ENCODE measurements at places on chromosomes 4 and X. TPM values are rescaled to one million over a fixed set of nuclear protein-coding genes. Genes with fewer than 3 reads are reported as not detected.
A peak's percentile ranks its signal among the peaks of the same experiment; 100 is the strongest.

The ALAS2 gene
- total RNA-seq, result not detected

The KDR gene
- total RNA-seq, result 0.24 TPM

GRCh38 chrX:31217084-31217483, 145.2 kb upstream of the FTHL17 start:
- no peaks in the 10 kb centered on the region for H3K27me3 ChIP-seq
- H3K27ac ChIP-seq, result peak overlapping the region; percentile 33
- H3K4me3 ChIP-seq, result no peak overlapping the region
- DNase-seq, result no peak
- peaks cover 25% of the 10 kb centered on the region for H3K4me1 ChIP-seq

- peak overlapping the region; percentile 92 for H3K4me3 ChIP-seq
- H3K27me3 ChIP-seq, result peaks cover 5% of the 10 kb centered on the region
Measured at GRCh38 chrX:85244450-85245211, 840 bp downstream of the ZNF711 start.

The CFAP99 gene
- not detected for total RNA-seq

- H3K27me3 ChIP-seq, result no peaks in the 10 kb centered on the region
- no peak overlapping the region for H3K4me3 ChIP-seq
- peaks cover 30% of the 10 kb centered on the region for H3K36me3 ChIP-seq
- no peak for DNase-seq
Measured at GRCh38 chr4:1706358-1706757, 5.8 kb downstream of the SLBP start.

- H3K36me3 ChIP-seq, result no peaks in the 10 kb centered on the region
- H3K27ac ChIP-seq, result peak overlapping the region; percentile 74
- peaks cover 40% of the 10 kb centered on the region for H3K4me1 ChIP-seq
Measured at GRCh38 chrX:16868920-16869319, 1.2 kb downstream of the RBBP7 start.

DNA sequence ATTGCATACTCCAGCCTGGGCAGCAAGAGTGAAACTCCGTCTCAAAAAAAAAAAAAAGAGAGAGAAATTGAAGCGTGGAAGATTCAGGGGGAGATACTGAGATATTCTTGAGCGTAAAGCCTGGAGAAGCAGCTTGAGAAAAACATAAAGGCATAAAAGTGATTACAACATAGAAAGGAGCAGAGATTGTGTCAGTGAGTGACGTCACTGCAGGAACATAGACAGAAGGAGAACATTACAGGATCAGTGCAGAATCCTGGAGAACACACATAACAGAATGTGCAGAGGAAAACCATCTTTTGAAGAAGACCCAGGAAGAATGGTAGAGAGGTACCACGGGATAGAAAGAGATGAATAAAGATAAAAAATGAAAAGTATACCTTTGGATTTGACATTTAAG, 147.0 kb downstream of the APBB2 start:
- no peaks in the 10 kb centered on the region for H3K27me3 ChIP-seq
- DNase-seq, result no peak
- peaks cover 54% of the 10 kb centered on the region for H3K4me1 ChIP-seq
- no peak overlapping the region for H3K27ac ChIP-seq
- H3K36me3 ChIP-seq, result no peaks in the 10 kb centered on the region
- no peak overlapping the region for H3K4me3 ChIP-seq

GRCh38 chr4:76558396-76559235, 123.6 kb downstream of the SHROOM3 start:
- peaks cover 40% of the 10 kb centered on the region for H3K4me1 ChIP-seq
- DNase-seq, result no peak

GRCh38 chrX:30816079-30816478, 73.0 kb downstream of the TAB3 start:
- no peaks in the 10 kb centered on the region for H3K27me3 ChIP-seq
- DNase-seq, result no peak
- H3K27ac ChIP-seq, result no peak overlapping the region
- H3K4me3 ChIP-seq, result no peak overlapping the region
- no peaks in the 10 kb centered on the region for H3K4me1 ChIP-seq

DNA sequence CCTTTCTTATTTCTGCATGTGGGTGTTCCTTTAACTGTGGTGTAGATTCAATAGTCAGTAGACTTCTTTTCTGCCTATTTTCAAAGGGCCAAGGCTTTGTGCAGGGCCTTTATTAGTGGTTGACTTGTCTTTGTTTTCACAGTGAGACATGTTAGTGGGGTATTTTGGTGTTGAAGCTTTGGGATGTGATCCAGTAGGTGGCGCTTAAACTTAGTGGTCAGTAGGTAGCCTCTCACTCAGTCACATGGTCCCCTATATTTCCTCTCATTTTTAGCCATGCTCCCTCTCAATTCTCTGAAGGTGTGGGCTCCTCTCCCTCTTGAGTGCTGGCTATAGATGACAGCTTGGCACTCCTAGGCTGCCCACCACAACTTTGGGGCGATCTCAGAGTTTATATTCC, 23.4 kb upstream of the SLC10A7 start:
- H3K36me3 ChIP-seq, result no peaks in the 10 kb centered on the region
- no peak for DNase-seq
- no peak overlapping the region for H3K4me3 ChIP-seq
- H3K4me1 ChIP-seq, result no peaks in the 10 kb centered on the region
- H3K27me3 ChIP-seq, result peaks cover 22% of the 10 kb centered on the region

DNA sequence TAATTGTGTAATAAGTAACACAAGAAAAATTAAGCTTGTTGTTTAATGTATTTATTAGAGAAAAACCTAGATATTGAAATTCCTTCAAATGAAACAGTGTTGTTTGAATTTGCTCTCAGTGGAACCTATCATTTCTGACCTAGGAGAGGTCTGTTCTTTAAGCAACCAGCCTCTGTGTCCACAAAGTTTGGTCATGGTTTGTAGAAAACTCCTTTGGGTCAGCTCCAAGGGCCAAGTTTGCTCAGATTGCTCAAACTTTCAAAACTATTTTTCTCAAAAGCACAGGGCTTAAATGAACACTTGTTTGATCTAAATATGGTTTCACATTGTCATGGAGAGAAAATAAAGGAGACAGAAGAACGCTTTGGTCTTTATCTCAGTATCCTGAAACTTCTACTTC, 29.6 kb upstream of the RPL34 start:
- DNase-seq, result no peak
- no peak overlapping the region for H3K4me3 ChIP-seq
- peaks cover 25% of the 10 kb centered on the region for H3K4me1 ChIP-seq

GRCh38 chrX:100407784-100408712, 2.0 kb downstream of the PCDH19 start:
- H3K36me3 ChIP-seq, result no peaks in the 10 kb centered on the region
- H3K27ac ChIP-seq, result no peak overlapping the region
- no peak overlapping the region for H3K4me3 ChIP-seq
- H3K4me1 ChIP-seq, result peaks cover 11% of the 10 kb centered on the region
- H3K27me3 ChIP-seq, result peaks cover 48% of the 10 kb centered on the region

DNA sequence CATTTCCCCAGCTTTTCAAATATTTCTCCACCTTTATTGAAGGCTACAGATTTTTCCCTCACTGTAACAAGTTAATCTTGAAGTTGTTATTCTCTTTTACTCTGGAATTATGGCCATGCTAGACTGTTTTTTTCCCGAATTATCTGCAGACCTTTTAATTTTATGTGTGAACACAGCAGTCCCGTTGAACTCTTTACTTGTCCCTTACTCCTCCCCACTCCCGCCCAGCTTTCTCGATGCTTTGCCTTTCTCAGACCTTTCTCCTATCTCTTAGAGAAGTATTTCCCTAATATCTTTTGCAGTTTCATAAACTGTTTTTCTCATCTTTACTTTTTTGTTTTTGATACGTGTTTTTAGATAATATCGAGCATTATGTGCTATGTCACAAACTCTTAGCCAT, 776 bp downstream of the CEP44 start:
- peak overlapping the region; percentile 100 for H3K27ac ChIP-seq
- peak overlapping the region; percentile 96 for H3K4me3 ChIP-seq
- DNase-seq, result no peak

DNA sequence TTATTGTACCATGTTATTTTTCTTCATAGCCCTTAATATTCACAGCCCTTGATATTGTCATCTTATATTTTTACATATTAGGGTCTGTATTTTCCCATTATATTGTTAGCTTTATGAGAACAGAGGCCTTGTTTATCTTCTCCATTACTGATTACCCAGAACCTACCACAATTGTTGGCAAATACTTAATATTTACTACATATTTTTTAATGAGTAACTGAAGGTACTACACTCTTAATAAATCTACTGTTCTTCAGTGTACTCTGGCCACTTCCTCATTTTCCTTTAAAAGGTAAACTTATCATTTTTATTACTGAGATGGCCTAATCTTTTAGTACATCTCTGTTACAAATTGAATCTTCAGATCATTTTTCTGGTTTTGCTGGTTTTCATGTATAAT, 133.5 kb downstream of the COL4A5 start:
- no peak overlapping the region for H3K27ac ChIP-seq
- H3K27me3 ChIP-seq, result no peaks in the 10 kb centered on the region
- peaks cover 49% of the 10 kb centered on the region for H3K36me3 ChIP-seq
- H3K4me3 ChIP-seq, result no peak overlapping the region
- H3K4me1 ChIP-seq, result no peaks in the 10 kb centered on the region
- no peak for DNase-seq

GRCh38 chrX:28997706-28998463, 410.6 kb downstream of the IL1RAPL1 start:
- H3K27me3 ChIP-seq, result no peaks in the 10 kb centered on the region
- no peak overlapping the region for H3K4me3 ChIP-seq
- no peaks in the 10 kb centered on the region for H3K4me1 ChIP-seq
- no peak overlapping the region for H3K27ac ChIP-seq
- no peaks in the 10 kb centered on the region for H3K36me3 ChIP-seq
- no peak for DNase-seq

All from osteocyte (in vitro differentiated cells).